Stomach (tissue), 19 donors: ENCODE measurements at places on chromosomes 2 and 18. TPM values are rescaled to one million over a fixed set of nuclear protein-coding genes. Genes with fewer than 3 reads are reported as not detected.

COL6A3 gene
- total RNA-seq: 411 TPM

DNA sequence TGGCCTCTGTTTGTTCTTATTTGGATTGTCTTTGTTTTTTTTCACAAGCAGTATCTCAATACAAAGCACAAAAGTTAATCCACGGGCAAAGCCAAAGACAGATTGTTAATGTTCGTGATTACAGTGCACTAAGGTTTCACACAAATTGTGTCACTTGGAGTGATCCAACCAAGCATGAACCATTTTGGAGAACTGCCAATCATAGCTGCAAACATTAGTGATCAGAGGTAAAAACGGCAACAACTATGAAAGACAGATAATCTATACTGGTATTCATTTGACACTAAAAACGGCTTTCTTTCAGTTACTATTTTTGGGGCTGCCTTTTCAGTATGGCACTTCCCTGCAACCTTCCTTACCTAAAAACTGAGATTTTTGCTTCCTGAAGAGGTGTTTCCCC is 213.1 kb upstream of the GULP1 start:
- DNase-seq: no peak

DNA sequence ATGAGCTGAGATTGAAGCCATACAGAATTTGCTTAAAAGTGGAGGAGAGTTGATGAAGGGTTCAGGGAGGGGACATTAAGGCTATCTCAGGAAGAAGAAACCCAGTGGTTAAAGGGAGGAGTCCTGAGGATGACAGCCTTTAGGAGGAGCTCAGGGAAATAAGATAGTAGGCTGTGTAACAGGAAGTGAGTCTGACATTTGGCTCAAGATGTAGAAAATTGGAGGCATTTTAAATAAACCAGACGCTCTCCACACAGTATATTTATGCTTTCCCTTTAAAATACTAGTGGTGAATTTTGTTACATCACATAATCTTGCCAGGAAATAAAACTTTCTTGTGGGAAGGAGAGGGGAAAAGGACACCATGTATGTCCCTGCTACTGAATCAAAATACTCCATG is 11.6 kb downstream of the KCNH7 start:
- peak; percentile 5 for DNase-seq

GALNT5 gene
- total RNA-seq: 11.6 TPM

GRCh38 chr2:160087854-160088745 is 25.7 kb upstream of the PLA2R1 start:
- DNase-seq: no peak

- no peak for DNase-seq
These were observed 386.8 kb downstream of the XIRP2 start for GRCh38 chr2:167275046-167275445.

SNORC gene
- total RNA-seq: 12.8 TPM

GRCh38 chr2:30191819-30192271 is 39.5 kb upstream of the LBH start:
- peak; percentile 11 for DNase-seq
